H4 (cell line): ENCODE measurements at places on chromosomes 5 and 9. TPM values are rescaled to one million over a fixed set of nuclear protein-coding genes. Genes with fewer than 3 reads are reported as not detected.

- no peak for DNase-seq
Observed at GRCh38 chr9:6553866-6554265, 91.7 kb downstream of the GLDC start.

DNA sequence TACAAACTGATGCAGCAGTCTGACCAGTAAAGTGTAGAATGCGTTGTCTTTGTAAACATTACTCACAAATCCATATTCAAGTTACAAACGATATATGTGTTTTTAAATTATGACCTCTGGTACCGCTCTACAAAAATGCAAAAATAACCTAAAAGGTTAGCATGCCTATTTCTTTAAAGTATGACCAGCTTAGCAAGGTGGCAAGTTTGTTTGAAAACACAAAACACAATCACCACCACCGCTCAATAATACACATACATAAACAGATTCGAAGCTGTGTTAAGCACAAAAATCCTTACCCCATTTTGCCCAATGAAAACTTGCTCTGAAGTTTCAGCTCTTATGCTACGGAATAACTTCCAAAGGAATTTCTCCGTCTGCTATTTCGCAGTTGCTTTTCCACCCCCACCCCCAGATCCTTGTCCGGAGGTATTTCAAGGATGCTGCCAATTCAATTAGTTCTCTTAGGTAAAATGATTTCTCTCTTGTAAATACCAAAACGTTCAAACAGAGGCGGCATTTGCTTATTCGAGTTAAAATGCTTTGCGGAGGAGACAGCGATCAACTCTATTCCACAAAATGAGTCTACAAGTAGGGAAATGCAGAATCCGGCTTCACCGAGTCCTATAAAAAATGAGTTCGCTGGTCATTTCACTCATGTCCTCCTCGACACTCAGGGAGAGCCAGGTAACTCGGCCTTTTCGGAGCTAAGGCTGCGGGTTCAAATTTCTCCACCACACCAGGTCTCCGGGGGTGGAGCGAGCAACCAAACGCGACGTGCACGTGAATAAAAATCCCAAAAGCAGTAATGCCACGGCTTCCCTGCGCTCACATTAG lies 1.2 kb downstream of the HOMER1 start:
- DNase-seq: no peak

- no peak for DNase-seq
Observed at GRCh38 chr9:23541976-23542375, 284.1 kb downstream of the ELAVL2 start.

DNA sequence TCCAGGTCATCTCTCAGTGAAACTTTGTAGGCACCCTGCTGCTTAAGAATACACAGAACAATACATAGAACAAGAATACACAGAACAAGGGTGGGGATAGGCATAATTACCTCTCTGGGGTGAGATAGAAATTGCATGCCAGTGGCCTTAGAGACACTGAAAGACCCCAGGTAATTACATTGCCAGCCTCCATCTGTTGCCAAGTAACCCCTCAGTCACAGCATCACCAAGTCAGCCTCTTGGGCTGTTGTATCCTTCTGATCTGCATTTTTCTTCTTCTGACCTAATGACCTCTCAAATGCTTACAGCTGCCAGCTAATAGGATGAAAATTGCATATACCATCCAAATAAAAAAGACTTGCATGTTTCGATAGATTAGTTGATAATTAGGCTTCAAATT lies 167.7 kb downstream of the GRIA1 start:
- no peak for DNase-seq

DNA sequence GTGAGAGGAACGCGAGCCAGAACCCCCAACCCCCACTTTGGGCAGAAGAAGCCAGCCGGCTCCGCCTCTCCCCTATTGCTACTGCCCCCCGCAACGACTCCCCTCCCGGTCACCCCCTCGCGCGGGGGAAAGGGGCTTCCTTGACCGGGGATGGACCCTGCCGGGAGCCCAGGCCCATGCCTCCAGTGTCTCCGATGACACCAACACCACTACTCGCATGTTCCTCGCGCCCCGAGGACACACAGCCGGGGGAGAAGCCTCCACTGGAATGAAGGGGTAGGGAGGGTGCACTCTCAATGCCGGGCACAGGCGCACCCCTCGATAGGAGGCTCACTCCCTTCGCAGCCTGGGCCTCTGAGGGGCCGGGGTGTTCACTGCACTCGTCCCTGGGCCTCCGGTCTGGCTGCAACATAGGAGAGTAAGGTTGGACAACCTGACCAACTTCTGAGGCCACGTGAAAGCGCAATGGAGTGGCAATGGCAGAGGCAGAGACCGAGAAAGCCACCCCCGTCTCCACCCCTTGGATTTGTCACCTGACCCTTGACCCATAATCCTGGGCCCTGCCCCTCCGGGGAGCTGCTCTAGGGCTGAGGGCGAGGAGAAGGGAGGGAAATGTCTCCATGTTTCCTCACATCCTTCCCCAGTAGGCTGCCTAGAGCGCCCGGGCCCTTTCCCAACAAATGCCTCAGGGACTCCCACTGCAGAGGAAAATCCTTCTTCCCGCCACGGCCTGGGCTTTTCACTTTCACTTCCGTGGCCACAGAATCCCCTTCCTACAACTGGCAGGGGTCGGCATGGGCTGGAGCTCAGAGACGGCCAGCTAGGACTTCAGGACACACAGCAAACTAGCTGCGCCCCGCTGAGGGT lies 1.1 kb upstream of the CNTFR start:
- no peak for DNase-seq

- no peak for DNase-seq
Observed at GRCh38 chr5:35158622-35159369, 71.5 kb downstream of the PRLR start.

DNA sequence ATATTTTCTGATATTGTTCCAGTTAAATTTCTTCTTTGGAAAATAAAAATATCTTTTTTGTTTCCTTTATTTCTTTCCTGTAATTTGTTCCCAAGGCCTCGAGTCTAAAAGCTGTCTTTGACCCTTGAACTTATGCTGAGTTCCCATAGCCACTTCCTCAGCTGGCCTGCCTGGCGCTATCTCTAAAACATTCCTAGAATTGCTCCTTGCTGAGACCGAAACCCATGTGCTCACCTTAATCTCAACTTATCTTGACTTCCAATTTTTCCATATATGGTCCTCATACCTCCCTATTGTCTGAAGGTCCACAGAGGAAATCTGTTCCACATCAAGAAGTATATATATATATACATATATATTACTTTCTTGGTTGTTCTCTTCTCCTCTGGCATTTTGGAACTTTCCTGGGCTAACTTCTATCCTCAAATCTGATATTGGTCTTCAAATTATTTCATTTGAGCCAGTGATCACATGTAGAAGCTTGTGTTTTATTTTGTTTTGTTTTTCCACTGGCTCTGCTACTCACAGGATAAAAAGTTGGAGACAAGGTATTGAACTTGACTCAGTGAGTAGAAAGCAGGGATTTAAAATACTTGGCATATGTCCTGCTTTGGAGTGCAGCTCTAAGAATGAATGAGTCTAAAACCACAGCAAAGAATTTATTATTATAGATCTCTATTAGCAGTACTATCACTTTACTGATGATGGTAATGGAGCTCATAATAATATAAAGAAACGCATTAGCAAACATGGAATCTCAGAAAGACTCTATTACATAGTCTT lies 45.2 kb downstream of the ENC1 start:
- DNase-seq: peak; percentile 36

- peak; percentile 52 for DNase-seq
Observed at GRCh38 chr5:165457859-165458481, 1952.6 kb downstream of the MAT2B start.

DNA sequence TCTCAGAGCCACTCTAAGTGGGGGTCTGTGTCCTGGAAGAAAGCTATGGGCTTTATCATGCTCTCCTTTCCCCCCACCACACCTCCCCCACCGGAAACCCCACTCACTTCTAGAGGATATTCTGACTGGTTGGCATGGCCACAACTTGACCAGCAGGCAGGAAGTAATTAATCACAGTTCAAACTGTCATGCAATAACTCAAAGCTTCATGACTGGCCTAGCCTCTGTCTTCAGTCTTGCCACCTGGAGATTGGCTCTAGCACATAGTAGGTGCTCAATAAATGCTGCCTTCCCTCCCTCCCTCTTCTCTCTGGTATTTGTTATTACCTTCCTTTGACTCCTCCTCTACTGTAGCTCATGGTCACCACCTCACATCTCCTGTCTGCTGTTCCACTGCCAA lies 124.7 kb downstream of the GABBR2 start:
- DNase-seq: no peak

- no peak for DNase-seq
Observed at GRCh38 chr5:73987915-73988314, 361.9 kb downstream of the ARHGEF28 start.

DNA sequence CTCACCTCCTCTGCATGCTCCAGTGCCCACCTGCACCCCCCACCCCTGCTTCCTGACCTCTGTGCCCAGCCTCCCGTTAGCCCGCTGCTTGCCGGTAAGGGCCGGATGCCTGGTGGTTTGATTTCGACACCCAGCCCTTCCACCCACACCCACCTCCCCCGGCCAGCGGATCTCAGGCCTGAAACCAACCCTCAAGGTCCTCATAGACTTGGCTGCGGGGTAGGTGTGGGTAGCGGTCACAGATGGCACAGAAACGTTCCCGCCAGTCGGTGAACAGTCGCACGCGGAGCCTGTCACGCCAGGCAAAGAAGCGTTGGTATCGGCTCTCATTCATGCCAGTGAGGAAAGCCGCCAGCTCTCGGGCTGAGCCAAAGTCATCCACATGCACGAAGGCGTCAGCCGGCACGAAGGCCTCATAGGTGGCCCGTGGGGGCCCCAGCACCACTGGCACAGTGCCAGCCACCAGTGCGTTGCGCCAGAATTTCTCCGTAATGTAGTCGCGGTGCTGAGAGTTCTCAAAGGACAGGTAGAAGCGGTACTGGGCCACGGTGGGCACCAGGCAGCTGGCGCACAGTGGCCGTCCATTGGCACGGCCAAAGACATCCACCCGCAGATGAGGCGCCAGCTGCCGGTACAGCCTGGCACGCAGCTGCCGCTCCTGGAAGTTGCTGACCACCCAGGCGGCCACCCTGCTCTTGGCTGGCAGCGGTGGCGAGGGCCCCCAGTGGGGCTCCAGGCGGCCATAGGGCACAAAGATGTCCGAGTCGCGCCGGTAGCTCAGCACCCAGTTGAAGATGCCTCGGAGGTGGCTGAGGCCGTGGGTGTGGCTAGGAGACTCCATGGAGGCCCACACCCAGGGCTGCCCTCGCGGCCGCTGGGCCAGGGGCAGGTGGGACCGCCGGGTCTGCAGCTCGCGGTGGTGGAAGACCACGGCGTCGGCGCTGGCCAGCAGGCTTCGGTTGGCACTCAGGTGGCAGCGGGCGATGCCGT lies 1.1 kb downstream of the FUT7 start:
- DNase-seq: no peak

DNA sequence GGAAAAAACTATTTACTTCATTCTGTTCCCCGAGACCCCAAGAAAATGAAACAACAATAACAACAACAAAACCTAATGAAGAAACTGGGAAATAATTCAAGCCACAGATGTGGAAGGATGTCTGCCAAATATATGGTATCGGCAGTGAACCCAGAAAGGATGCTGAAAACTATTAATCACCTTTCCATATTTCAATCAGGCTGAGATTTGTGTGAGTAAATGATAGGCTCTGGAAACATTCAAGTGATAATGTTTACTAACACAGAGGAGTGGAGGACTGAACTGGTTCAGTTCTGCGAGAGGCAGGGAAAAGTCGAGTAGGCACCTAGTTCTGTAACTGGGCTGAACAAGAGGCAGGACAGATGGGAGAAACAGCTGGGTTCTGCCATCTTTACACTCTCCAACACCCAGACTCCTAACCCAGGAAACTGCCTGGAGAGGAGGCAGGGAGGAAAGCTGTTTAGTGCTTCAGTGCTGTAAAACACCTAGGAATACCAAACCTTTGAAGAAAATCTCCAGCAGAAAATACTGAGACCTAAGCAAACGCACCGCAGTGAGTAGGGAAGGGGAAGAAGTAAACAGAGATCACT lies 96.8 kb upstream of the GNA14 start:
- no peak for DNase-seq

DNA sequence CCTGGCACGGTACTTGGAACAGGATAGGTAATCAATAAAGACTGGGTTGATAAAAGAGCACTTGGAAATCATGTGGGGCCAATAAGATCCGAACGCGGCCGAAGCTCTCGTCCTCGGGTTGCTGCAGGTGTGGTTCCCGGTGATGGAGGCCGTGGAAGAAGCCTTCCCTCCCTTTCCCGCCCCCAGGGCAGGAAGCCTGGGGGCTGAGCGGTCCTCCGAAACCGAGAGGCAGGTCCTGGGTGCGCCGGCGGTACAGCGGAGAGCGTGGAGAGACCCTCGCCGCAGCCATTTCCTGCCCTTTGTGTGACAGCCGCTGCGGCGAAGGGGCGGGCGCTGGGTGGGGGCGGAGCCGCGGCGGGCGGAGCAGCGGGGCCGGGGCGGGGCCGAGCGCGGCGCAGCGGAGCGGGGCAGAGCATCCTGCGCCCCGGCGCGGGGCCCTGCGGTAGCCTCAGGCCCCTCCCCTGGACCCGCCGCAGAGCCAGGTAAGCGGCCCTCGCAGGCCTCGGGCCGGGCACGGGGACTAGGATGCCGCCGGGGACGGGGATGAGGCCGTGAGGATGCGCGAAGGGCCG lies at the start of gene CYFIP2:
CYFIP2 (plus strand) TSS at position 410 of the 572 bp plus-strand sequence. CDS start 19,239 bp downstream, outside the sequence.
- DNase-seq: no peak

DNA sequence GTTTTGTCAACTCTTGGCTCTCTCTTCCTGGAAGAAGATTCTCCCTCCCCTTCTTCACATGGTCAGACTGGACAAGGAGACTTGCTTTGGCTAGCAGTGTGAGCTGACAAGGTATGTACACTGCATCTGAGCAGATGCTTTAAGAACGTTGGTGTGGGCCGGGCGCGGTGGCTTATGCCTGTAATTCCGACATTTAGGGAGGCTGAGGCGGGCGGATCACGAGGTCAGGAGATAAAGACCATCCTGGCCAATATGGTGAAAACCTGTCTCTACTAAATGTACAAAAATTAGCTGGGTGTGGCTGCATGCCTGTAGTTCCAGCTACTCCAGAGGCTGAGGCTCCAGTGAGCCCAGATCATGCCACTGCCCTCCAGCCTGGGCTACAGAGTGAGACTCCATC lies 26.4 kb upstream of the SEMA5A start:
- no peak for DNase-seq

GRCh38 chr9:35552376-35552775 lies 52.7 kb upstream of the TESK1 start:
- no peak for DNase-seq

DNA sequence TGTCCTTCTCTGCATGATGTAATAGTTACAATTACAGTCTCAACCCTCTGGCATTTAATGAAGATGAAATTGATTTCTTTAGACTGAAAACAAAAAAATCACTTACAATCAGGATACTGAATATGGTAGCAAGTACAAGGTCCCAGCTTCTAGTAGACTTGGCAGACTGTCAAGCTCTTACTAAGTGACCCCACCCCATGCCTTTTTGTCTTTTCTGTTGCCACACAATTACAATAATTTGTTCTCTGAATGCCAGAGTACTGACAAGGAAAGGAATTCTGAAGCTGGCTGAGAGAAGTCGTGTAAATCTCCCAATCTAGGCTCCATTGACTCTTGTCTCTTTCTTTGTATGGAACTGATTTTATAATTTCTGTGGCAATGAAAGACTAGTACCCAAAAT lies 154.2 kb downstream of the TMC1 start:
- no peak for DNase-seq

- DNase-seq: no peak
Observed at GRCh38 chr9:21519855-21520434, 37.8 kb upstream of the IFNE start.

GRCh38 chr9:81683704-81684103 lies 5.6 kb downstream of the TLE1 start:
- DNase-seq: no peak

Gene SFXN1
- total RNA-seq: 304 and 322 TPM in 2 replicates

Gene UNC13B
- 7.4 and 7.8 TPM in 2 replicates for total RNA-seq

Gene CNTNAP3B
- total RNA-seq: 23.1 and 23.4 TPM in 2 replicates

Gene PDE4D
- 24.4 and 34.2 TPM in 2 replicates for total RNA-seq

Gene PGM5
- total RNA-seq: 0.50 and 3.0 TPM in 2 replicates

Gene FAT2
- total RNA-seq: 0.06 and 0.10 TPM in 2 replicates

Gene SLC25A2
- total RNA-seq: not detected in 2 replicates

Gene SLU7
- 23.1 and 48.3 TPM in 2 replicates for total RNA-seq

Gene PLAC8L1
- not detected in 2 replicates for total RNA-seq
